ENCODE measurements at places on chromosomes 6 and 20. TPM values are rescaled to one million over a fixed set of nuclear protein-coding genes. Genes with fewer than 3 reads are reported as not detected.

The ATG5 gene
- total RNA-seq = 71.8 TPM

The SPATA25 gene
- 1.00 TPM for total RNA-seq

The PNLDC1 gene
- not detected for total RNA-seq

The CD109 gene
- 152 TPM for total RNA-seq

The SYNE1 gene
- total RNA-seq = 7.5 TPM
